ENCODE measurements at places on chromosomes 3 and 15.

- DNase-seq, result no peak
These were observed 650.8 kb upstream of the ADAMTS9 start for GRCh38 chr3:65338571-65338970.

GRCh38 chr3:32596909-32597369 is 26.3 kb upstream of the DYNC1LI1 start:
- no peak for DNase-seq

- no peak for DNase-seq
These were observed 141.1 kb downstream of the FNDC3B start for GRCh38 chr3:172180473-172180872.

- peak; percentile 65 for DNase-seq
These were observed at the start of gene PLXNB1 for GRCh38 chr3:48429960-48430707. Gene PLXNB1, minus strand, starts transcription at chr3:48430086. Its CDS starts 5,475 bp downstream, at chr3:48424611.

- no peak for DNase-seq
These were observed 1.1 kb downstream of the HERC1 start for GRCh38 chr15:63832620-63833019.

DNA sequence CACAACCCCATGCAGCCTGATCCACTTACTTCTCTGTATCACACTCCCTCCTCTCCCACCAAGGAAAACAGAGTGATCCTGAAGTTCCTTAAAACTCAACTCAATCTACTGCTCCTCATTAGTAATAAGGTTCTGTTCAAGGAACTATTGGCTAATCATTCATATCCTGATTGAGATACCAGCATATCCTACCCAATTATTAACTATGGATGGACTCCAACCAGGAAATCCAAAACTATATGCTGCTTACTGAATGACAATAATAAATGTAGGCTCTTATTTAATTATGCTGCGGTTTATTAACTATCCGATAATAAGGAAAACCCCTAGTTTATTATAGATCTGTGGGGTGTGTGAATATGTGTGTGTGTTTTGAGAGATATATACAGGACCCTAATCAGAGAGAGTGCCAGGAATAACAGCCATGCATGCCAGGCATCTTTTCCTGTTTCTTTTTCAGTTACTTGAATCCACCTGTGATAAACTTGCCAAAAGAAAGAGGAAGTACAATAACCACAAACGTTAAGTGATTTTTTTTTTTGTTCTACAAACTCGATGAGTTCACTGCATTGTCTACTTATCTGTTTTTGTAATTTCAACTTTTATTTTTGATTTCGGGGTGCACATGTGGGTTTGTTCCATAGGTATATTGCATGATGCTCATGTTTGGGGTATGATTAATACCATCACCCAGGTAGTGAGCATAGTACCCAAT is 1031.7 kb upstream of the CFAP20DC start:
- DNase-seq, result no peak

GRCh38 chr3:114624047-114624445 is 330.2 kb downstream of the TIGIT start:
- peak; percentile 40 for DNase-seq

GRCh38 chr3:13352621-13353131 is 67.4 kb downstream of the NUP210 start:
- DNase-seq, result peak; percentile 50

DNA sequence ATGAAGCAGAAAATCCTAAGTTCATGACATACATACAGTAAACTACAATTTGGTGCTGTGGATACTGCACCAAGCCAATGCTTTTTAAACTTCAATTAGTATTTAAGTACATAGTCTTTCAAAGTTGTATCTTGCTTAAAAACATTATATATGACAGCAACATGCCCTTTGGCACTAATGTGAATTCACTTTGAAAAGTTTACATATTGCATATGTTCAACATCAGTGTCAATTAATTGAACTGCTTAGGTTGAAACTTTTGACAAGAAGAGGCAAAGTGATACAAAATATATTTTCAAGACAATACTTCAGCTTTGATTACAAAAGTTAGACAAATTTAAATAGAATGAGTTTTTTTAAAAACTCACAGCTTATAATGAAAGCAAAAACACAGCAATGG is 119.4 kb upstream of the ROBO2 start:
- DNase-seq, result no peak

- no peak for DNase-seq
These were observed 861.6 kb upstream of the DPPA4 start for GRCh38 chr3:110198717-110199587.

GRCh38 chr3:39960515-39961191 is 151.2 kb downstream of the MYRIP start:
- DNase-seq, result no peak

DNA sequence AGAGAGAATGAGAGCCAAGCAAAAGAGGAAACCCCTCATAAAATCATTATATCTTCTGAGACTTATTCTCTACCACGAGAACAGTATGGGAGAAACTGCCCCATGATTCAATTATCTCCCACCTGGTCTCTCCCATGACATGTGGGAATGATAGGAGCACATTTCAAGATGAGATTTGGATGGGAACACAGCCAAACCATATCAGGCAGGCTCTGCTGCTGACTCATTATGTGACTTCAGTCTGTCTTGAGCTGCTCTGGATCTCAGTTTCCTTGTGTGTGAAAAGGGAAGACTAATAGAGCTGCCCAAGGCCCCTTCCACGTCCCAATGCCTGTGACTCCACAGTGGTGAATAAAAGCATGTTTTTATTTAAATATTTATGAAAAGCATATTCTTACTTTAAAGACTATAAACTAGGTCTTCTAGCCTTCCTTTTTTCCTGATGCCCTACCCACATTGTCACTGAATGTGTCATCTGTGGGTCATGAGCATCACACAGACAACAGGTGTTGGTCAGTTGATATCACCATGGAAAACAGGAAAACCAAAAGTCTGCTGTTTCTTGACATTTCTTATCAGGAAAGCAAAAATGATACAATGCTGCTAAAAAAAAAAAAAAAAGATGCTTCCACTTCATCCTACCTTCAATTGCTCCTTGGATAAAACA is 96.0 kb upstream of the PPP2R3A start:
- peak; percentile 22 for DNase-seq

DNA sequence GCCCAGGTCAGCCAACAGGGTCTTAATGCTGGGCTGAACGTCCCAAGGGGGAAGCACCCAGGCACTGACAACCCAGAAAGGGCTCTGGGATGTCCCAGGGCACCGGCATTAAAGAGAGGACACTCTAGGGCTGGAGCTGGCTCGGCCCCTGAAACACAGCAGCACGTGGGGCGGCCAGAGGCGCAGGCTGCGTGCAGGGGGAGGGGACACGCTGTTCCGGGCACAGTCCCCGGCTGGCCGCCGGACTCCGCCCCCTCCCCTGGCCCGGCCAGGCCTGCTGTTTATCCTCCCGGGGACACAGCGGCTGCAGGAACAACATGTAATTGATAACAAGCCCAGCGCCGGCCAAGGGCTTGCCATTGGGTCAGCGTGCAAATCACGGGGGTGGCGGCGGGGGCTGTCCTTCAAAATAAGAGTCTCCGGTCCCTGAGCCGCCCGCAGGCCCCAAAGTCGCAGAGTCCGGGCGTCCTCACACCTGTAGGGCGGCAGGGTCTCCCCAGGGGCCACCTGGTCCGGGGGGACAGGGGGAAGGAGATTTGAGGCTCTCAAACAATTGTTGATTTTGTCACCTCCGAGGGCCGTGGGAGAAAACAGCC is 1.3 kb downstream of the KLF15 start:
- peak; percentile 87 for DNase-seq

- DNase-seq, result no peak
These were observed 147.5 kb downstream of the NTRK3 start for GRCh38 chr15:88108991-88109390.

DNA sequence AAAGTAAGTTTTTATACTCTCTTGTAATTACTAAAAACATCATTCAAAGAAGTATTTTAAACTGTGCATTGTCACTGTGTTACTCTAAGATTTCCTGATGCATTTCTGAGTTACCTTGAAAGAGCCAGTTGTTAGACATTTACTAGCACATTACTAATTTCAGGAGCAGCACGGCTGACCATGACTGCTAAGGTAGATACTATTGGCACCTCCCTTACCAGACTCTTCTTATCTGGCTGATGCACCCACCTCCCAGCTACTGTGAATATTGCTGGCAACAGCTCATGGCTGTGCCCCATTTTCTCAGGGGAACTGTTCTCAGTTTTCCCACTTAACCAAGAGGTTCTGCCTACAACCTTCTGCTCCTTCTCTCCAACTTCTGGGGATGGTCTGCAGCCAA is 29.4 kb downstream of the COL6A5 start:
- no peak for DNase-seq

GRCh38 chr3:51378726-51379125 is 6.4 kb upstream of the MANF start:
- DNase-seq, result no peak

- DNase-seq, result peak; percentile 29
These were observed 46.2 kb downstream of the TBL1XR1 start for GRCh38 chr3:177150970-177151627.

DNA sequence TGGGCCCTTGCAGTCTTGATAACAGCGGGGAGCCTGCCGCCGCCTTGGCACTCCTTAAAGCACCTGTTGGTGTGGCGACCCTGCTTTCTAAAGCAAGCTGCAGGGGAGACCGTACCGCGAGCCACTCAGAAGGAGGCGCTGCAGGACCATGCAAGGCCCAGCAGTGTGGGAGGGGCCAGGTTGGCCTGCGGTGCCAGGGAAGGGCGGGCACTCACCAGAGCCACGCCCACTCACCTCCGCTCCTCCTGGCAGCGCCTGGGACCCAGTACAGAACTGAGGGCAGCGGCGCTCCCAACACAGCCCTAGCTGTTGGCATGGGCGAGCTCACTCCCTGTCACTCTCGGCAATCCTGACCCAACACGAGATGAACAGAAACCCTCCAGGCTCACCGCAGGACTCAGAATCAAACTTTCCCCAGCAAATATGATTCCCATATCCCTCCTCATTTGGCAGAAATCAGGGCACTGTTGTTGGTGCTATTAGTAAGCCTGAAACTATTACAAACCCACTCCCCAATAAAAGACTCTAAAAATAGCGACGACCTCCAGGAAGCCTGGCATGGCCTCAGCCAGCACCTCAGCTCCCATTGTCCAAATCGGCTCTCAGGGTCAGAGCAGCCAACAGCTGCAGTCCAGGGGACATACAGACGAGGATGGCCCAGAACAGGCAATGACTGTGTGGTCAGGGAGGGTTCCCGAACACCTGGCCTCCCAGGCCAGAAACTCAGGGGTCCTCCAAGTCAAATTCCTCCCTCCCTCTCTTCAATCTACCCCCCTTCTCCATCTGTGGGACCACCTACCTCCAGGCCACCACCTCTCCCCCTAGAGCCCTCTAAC is 77.2 kb downstream of the TBC1D2B start:
- DNase-seq, result peak; percentile 40

GRCh38 chr15:79396850-79397249 is 35.3 kb upstream of the MINAR1 start:
- no peak for DNase-seq

DNA sequence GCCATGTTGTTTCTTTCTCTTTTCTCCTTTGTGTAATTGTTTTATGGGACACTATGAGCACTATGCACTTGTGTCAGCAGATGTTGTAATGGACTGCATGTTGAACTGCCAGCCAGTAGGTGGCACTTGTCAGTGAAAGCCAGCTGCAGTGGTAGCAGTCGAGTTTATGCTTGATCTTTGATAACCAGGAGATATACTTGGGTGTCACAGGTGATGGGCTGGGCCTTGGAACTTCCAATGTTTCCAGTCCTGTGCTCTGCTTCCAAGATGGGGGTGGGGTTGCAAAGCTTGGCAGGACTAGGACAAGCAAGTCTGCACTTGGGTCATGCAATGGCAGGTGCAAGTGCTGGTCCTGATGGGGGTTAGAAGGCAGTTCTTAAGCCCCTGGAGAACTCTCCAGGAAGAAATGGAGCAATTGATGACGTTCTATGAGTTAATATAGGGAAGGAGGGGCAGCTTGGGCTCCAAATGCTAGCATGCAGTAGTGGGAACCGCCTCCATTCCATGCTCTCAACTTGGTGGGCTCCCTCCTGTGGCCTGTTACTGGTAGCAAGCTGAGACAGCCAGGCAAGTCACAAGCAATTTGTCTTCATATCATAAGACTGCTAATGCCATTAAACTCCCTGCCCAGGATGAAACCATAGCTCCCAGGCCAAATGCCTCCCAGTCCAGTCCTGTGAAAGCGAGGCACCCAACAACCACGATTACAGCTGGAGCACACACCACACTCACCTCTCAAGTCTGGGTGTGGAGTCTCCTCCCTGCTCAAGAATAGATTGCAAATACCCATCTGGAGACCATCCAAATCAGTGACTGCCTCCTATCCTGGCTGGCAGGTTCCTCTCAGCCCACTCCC is 287.2 kb downstream of the CGGBP1 start:
- DNase-seq, result no peak

GRCh38 chr3:188573956-188574355 is 420.0 kb downstream of the LPP start:
- no peak for DNase-seq

DNA sequence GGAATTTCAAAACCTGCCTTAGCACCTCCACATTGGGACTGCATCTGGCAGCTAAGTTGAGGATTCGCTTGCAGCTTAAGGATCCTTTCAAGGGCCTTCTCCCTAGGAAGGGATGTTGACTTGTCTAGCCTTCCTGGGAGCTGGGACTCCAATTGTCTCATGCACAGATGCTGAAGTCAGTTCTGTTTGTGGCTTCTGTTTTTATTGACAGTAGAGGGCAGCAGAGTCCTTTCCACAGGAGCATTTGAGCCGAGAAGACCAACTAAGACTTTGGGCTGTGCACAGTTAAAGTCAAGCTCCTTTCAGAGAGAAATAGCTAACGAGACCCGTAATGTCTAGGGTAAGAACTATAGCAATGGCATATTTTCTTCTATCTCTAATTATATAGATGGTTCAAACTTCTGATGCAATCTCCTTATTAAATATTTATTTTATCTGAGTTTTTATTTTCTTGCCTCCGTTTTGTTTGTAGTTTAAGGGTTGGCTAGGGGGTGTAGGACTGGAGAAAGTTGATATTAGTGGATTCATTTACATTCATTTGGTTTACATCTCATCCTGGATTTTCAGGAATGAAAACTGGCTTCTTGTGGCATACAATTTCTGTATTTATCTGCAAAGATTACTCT is 59.7 kb upstream of the KBTBD8 start:
- DNase-seq, result peak; percentile 50

- DNase-seq, result no peak
These were observed 158.8 kb upstream of the GADL1 start for GRCh38 chr3:31053299-31053698.

- DNase-seq, result no peak
These were observed 46.1 kb upstream of the MRPS22 start for GRCh38 chr3:139297588-139298311.

GRCh38 chr3:160735826-160736225 is 20.2 kb upstream of the PPM1L start:
- no peak for DNase-seq

GRCh38 chr3:120114981-120115380 is 20.7 kb upstream of the GSK3B start:
- no peak for DNase-seq

GRCh38 chr3:47855461-47856383 is 52.8 kb downstream of the DHX30 start:
- no peak for DNase-seq
